ENCODE measurements at places on chromosomes 3 and 15.

DNA sequence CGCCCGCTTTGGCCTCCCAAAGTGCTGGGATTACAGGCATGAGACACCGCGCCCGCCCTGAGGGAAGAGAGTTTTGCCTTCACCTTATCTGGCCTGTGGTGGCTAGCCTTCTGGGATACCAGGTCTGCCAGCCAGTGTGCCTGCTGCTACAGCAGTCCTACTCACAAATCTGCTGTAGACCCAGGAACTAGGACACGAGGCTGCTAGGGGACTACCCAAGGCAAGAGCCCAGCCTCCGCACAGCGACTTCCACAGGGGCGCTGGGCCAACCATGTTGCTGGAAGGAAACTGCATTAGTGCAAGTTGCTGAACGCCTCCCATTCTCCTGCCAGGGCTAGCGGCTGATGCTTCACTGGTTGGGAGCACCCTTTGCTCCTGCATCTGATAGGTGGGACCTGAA lies 53.7 kb downstream of the DHX30 start:
- no peak for DNase-seq

- DNase-seq: no peak
Measured at GRCh38 chr3:26964836-26965235, 342.3 kb downstream of the LRRC3B start.

DNA sequence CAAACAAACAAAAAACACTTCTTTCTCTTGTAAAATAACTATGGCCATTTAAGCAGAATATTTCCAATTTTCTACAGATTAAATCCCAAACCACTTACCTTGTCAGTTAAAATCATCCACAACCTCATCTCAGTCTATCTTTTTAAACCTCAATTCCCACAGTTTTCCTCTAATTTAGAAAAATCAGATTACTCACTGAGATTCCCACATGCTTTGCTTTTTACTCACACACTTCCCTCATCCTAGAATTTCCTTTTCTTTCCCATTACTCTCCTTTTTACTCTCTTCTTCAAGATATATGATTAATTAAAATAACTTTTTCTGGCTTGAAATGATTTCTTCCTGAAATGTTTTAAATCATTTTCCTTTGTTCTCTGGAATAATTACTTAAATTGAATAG lies 790.7 kb downstream of the ROBO1 start:
- DNase-seq: no peak

GRCh38 chr3:46509661-46510187 lies 11.9 kb downstream of the RTP3 start:
- no peak for DNase-seq

GRCh38 chr3:8492744-8493511 lies 8.7 kb upstream of the LMCD1 start:
- no peak for DNase-seq

DNA sequence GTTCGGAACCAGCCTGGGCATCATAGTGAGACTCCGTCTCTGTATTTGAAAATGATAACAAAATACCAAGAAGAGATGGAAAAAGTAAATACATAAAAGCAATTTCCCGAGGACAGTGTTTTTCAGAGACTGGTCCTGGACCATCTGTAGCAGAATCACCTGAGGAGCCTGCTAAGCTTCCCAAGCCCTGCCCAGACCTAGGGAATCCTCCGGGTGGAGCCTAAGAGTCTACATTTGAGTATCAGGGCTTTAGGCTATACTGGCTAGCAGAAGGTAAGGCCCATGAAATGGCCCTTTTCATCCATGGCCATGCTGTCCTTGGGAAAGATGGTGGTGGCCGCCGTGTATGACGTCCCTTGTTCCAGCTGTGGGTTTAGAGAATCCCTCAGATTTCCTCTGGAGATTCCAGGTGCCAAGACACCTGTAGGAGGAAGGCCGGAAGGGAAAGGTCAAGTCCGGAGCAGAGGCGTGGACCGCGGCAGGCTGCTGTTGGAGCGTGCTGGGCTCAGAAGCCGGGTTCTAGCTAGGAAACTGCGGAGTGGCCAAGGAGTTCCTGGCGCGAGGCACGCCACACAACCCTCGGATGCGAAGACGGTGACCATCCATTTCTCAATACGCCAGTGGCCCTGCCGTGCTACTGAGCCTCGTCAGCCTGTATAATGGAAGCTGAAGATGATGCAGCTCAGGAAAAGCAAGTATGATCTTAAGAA lies 50.9 kb downstream of the TMEM44 start:
- DNase-seq: no peak

GRCh38 chr3:193333229-193333628 lies 45.3 kb downstream of the ATP13A5 start:
- DNase-seq: no peak
